Sciatic nerve (tissue), 2 donors: ENCODE measurements at places on chromosomes 12 and 14.

DNA sequence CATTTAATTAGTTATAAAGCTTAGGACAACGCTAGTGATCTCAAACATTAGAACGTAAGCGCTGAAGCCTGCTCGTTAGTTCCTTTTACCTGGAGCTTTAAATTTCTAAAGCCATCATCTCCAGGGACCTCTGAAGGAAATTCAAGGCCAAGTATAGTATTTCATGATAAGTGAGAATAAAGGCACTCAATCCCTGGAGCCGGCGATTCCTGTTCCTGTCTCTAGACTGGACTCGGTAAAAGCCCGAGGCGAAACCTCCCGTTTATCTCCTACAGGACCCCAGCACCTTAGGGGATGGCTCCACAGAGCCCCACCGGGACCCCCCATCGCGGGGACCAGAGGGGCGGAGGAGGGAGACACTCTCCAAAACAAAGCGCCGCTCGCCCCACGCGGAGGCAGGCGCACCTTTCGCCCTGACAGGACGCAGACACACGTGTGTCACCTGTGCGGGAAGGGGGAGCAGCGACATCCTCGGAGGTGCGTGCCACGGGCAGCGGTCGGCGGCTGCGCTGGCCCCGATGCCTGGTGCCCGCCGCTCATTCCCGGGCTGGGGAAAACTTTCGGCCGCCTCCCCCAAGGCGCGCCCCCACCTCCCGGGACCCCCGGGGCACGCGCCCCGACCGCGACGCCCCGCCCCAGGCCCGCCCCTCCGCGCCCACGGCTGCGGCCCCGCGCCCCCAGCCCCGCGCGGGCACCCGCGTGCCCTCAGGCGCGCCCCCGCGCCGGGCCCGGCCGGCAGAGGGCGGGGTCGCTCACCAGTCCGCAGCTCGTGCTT, 678 bp downstream of the RPS6KA5 start:
- DNase-seq, result peak; percentile 74

DNA sequence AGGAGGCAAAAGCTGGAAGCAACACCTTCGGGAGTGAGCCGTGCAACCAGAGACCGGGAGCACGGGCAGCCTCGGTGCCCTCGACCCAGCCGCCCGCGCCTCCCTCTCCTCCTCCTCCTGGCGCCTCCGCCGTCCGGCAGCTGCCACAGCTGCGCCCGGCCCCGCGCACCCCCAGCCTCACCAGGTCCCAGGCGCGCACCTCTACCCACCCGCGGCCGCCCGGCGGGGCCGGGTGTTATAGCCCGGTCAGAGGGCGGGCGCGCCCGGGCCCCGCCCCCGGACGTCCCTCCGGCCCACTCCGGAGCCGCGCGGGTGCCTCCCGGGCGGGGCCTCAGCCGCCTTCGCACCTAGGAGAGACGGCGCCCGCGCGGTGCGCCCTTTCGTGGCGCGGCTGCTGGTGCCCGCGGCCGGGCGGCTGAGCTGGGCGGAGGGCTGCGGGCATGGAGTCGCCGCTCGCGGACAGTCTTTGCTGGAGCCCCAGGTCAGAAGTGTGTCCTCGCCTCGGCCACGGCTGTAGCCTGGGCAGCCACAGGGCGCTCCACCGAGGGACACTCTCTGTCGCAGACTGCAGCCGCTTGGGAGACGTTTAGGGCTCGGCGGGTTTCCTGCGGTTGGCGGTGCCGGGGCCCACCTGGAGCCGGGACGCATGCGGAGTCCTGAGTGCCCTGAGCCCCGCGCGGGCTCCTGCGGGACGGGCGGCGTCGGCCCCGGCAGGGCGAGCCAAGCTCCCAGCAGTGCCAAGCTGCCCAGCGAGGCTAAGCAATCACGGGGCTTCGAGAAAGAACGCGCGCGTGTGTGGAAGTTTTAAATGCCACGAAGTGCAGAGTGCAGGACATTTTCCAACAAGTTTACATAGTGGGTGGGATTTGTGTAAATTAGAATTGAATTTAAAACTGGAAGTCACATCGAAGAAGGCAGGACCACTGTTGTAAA, at the start of gene CPM:
CPM (minus strand) TSS at position 211 of the 933 bp plus-strand sequence. CDS start 334 bp downstream, outside the sequence.
- DNase-seq, result peak; percentile 79

- DNase-seq, result no peak
These were observed 33.8 kb downstream of the CCDC38 start for GRCh38 chr12:95908573-95908972.

DNA sequence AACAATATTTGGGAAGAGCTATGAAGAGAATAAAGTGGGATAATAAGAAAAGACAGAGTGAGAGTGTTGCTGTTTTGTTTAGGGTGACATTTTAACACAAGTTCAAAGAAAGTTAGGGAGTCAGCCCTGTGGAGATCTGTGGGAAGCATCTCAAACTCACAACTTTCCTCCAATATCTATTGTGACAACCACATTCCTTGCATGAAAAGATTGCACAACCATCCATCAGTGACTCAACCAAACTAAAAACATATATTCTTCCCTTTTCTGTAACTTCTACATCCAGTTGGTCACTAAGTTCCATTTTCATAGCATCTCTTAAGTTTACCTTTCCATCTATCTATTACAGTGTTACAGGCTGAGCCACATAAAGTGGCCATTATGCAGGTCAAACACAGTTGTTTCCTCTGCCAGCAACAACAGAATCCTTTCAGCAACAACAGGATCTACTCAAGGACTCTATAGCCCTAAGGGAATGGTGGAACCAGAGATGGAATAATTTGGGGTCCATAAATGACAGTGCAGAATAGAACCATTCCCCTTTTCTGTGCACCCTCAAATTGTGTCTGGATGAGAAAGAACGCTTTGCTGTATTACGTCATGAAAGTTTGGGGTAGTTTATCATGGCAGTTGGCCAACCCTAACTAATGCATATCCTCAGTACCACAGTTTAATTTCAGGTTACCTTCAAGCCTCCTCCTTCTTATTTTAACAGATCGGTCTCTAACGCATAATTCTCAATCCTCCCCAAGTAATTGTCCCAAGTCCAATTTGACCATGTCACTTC, 118.8 kb downstream of the ST8SIA1 start:
- no peak for DNase-seq

DNA sequence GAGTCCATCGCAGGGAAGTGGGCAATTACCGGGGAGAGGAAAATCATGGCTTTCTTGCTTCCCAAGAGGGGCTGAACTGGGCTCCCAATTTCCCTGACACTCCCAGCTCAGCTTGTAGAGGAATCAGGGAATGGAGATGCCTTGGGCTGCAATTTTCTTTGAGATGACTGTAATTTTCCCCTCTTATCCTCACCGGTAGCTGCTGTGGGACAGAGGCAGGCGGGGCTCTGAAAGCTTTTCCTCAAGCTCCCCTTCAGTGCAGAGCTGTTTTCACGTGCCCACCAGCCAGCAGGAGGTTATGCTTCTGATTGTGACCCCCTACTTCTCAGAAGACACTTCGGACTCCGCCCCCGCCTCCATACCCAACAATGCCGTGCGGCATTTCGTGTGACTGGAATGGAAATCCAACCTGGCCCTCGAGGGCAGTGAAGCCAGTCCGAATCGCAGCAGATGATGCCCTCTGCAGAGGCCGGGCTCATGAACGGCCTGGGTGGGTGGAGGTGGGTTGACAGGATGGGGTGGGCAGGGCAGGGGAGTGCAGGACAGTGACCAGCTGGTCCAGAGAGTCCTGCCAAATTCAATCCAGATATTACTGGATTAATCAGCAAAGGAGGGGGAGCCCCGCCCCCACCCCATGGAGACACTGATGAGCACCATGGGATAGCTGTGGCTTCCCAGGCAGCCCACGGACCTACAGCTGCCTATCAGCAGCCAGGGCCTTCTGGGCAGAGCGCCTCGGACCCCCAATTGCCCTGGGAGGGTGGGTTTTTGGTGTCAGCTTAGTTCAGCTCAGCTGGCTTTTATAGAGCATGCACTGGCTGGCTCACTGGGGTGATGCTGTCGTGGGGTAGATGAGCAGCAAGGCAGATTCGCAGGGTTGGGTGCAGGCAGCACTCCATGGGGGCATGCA, 37.6 kb downstream of the RTL1 start:
- peak; percentile 59 for DNase-seq

DNA sequence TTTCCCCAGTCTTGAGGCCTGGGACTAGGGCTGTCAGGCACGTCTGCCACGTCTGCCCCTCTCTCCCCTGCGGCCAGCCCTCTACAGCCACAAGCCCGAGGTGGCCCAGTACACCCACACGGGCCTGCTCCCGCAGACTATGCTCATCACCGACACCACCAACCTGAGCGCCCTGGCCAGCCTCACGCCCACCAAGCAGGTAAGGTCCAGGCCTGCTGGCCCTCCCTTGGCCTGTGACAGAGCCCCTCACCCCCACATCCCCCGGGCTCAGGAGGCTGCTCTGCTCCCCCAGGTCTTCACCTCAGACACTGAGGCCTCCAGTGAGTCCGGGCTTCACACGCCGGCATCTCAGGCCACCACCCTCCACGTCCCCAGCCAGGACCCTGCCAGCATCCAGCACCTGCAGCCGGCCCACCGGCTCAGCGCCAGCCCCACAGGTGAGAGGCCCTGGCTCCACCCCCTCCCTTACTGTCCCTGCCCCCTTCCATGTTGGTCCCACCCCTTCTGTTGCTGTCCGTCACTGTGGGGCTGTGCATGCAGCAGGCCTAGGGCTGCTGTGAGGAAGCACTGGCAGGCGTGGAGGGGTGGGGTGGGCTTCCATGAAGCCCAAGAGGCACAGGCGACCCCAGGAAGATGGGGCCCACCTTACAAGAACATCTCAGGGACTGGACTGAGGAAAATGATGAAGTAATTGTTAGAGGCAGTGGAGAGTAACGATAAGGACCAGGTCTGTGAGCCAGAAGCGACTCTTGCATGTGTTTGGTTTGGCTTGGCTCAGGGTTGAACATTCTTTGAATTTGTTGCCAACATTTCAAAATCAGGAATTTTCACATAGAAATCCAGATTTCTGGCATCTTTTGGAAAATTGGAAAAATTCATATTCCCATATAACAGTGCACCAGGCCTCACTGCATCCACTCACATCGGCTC, 16.8 kb downstream of the C12orf43 start:
- no peak for DNase-seq

GRCh38 chr12:124906606-124907261, 7.7 kb downstream of the UBC start:
- peak; percentile 94 for DNase-seq

DNA sequence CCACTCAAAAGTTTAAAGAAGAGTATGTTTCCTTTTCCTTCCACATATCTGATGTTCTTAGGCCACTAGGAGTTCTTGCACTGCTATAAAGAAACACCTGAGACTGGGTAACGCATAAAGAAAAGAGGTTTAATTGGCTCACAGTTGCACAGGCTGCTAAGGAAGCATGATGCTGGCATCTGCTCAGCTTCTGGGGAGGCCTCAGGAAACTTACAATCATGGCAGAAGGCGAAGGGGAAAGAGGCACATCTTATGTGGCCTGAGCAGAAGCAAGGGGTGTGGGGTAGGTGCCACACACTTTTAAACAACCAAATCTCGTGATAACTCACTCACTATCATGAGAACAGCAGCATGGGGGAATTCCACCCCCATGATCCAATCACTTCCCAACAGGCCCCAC, 7.7 kb upstream of the CRADD start:
- DNase-seq, result no peak

DNA sequence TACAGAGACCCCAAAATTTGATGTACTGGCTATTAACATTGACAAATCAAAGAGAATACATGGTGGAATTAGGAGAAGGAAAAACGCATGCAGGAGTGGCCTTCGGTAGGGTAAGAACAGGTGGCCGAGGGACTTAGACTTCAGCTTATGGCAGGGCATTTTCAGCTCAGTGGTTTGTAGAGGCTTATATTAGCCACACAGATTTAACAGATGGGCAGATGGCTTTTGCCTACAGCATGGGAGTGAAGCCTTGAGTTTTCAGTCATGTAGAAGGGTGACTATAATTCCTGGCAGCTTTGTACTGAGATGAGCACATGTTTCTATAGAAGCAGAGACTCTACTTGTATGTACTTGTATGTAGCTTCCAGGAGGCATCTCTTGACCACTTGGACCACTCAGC, 40.9 kb upstream of the PLEKHA5 start:
- no peak for DNase-seq

- peak; percentile 92 for DNase-seq
These were observed 39.9 kb downstream of the CORO1C start for GRCh38 chr12:108691175-108691997.

DNA sequence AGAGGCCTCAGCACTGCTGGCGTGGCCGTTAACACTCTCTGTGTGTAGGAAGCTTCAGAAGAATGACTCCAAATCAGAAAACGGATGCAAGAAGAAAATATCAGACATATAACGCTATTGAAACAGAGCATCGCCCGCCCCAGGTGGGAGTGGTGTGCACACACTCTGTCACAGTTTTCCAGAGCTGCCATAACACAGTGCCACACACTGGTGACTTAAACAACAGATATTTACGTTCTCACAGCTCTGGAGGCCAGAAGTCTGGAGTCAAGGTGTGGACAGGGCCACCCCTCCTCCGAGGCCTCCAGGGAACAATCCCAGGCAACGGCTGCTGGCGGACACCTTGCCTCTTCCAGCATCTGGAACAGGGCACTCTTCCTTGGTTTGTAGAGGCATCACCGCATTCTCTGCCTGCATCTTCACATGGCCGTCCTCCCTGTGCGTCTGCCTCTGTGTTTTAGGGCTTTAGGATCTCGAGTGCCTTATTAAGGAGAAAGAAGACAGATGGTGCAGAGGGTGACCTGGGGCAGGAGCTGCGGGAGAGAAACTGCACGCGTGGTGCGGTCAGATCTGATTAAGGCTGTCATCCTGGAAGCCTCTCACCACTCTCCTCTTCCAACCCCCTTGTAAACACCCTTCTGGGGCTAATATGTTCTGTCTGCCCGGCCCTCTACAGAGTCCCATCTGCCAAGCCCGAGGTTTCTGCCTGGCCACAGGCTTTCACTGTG, 141.0 kb downstream of the SLC15A4 start:
- DNase-seq, result no peak

DNA sequence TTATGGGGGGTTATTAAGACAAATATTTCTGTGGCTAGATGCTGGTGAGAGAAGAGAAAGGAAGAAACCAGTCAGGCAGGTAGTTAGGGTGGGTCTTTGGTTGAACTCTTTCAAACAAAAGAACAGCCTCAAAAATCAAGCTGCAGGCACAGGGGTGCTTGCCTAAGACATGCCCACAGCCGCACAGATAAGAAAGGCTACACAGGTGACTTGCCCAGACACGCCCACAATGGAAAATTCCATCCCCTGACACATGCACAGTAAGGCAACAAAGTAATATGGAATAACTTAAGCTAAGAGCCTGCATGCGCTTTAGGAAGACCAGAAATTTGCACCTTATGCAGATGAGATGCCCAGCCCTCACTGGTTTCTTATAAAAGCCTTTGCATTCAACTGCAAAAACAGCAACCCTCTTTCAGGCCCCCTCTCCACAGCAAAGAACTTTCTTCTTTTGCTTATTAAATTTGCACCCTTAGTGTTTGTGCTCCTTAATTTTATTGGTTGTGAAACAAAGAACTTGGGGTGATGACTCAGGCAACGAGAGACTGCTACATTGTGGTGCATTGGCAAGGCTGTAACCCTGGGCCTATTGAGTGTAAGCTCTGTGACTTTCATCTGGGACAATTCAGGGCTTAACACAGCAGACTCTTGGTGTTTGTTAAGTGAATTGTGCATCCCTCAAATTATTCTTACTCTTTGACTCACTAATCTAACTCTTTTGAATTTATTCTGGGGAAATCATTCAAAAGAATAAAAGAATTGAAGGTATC, 149.4 kb downstream of the RPAP3 start:
- no peak for DNase-seq

- DNase-seq, result no peak
These were observed 83.5 kb downstream of the TTC7B start for GRCh38 chr14:90732718-90733117.

- DNase-seq, result no peak
These were observed 16.2 kb downstream of the VPS33A start for GRCh38 chr12:122250047-122250446.
